ENCODE measurements at places on chromosomes 2 and 18.

- no peak for DNase-seq
Measured at GRCh38 chr18:53785811-53786210, 438.7 kb downstream of the MBD2 start.

- peak; percentile 64 for DNase-seq
Measured at GRCh38 chr2:111122631-111123421, 2.1 kb downstream of the BCL2L11 start.

DNA sequence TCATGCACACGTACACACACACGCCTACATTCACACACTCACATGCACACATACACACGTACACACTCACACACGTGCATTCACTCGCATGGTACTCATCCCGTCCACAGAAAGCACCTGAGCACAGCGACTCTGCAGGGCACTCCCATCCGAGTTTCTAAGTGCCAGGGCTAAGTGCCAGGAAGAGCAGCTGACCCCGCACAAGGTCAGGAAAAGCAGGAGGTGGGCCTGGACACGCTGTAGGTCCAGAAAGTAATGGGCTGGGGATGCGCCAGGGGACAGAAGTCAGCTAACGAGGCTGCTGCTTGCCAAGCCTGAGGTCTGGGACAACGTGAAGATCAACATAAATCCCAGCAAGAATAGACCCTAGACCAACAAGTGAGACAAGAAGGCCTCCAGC, 15.8 kb downstream of the ADI1 start:
- DNase-seq: no peak

DNA sequence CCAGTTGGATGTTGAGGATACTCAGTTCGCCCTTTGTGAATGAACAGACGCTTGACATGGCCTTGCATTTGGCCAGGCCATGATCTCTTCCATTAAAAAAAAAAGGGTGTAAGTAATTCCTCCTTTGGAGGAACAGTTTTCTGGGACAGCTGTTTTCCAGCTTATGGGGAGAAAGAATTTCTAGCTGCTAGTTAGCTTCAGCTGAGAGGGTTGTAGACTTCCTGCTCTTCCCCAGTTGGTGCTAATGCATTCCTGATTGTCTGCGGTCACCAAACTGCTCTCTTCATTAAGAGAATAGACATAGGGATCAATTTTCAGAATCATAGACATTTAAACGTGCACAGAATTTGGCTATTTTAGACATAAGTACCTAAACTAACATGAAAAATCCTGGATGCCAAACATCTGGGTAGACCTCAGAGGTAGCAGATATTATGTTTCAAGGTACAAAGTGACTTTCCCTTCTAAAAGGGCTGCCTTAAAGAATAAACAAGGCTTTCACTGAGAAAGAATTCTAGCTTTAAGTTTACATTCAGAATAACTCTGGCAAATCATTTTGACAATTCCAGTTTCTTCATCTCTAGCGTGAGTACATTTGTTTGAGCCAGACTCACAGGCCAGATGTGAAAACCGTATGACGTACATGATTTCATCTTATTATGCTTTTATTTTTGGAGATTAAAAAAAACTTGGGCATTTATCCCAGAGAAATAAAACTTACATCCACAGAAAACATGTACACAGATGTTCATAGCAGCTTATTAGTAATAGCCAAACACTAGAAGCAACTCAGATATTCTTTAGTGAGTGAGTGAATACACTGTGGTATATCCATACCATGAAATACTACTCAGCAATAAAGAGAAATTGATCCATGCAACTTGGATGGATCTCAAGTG, 71.2 kb downstream of the MAIP1 start:
- DNase-seq: peak; percentile 72

- DNase-seq: no peak
Measured at GRCh38 chr2:134713176-134713575, 5.6 kb downstream of the TMEM163 start.

DNA sequence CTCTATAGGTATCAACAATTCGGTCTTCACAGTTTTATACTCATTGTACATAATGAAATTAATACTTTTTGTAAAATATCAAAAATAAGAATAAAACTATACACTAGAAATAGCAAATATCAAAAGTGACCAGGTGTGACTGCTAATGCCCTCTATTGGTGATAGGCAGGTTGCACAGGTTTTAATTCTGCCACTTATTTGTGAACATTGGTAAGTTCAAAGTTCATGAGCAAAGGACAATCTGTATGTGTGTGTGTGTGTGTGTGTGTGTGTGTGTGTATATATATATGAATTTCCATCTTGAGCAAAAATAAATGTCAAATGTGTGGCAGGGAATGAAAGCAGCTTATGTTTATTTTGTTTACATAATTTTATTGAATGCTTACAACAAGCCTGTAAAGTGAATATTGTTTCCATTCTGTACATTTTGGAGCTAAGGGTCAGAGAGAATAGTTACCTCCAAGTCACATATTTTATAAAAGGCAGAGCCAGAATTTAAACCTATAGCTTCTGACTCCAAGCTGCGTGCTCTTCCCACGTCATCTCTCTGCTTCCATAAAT, 537.4 kb downstream of the CPS1 start:
- DNase-seq: no peak

DNA sequence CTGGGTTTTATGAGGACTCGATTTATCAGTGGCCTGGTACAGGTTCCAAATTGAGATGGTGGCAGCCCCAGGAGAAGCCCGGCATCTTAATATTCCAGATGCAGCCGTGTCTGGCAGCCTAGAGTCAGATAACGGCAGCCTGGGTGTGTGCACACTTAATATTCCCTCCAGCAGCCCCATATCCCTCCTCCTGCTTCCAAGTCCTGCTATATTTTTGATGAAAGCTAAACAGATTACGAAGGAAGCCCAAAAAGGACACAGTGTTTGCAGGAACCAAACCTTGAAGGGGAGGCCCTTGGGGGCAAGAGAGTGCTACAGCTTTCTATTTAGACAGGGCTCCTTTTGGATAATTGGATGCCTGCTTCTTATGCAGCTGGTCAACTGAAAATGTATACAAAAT, 25.1 kb upstream of the ALK start:
- DNase-seq: no peak
